ENCODE measurements at places on chromosomes 16 and 17.

- no peak for DNase-seq
Measured at GRCh38 chr16:13944816-13945215, 24.9 kb downstream of the ERCC4 start.

DNA sequence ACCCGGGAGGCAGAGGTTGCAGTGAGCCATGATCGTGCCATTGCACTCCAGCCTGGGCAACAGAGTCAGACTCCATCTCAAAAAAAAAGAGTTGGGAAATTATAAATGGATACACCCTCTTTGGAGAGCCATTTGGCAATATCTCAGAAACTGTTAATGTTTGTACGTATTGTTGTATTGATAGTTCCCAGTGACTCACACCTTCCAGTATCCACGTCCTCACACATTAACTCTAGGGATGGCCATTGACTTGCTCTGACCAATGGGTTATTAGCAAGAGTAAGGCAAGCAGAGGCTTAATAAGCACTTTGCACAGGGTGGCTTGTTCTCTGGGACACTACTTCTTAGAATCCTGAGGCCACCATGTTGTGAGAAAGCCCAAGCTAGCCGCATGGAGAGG, 107.6 kb upstream of the LHX1 start:
- no peak for DNase-seq

DNA sequence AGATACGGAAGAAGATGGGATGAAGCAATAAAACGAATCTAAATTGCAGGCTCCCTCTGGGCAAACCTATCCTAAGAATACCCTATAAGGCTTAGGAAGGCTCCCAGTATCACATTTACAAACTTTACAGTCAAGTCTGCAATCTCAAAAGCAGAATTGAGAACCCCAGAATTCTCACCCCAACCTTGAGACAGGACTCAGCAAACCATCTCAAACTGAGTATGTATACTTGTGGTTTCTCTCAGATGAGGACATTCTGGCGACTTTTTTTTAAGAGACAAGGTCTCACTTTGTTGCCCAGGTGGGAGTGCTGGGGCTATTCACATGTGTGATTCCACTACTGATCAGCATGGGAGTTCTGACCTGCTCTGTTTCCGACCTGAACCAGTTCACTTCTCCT, 19.3 kb upstream of the ITGA2B start:
- DNase-seq, result no peak

DNA sequence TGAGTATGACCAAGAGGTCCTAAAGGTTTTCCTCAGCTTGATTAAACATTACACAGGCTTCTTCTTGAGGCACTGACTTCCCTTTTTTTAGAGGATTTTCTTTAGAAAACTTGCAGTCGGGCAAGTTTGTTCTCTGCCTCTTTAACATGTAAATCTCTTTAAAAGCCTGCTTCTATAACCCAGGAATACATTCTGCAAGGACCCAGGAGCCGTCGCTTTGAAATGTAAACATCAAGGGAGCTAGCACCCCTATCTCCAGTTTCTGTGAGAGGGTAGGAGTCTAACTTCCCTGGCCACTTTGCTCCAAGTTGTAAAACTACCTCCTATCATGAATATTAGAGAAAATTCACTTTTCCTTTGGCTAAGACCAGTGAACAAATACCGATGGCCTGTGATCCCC, 201.5 kb upstream of the CPHXL start:
- no peak for DNase-seq

- no peak for DNase-seq
Measured at GRCh38 chr17:36136036-36136435, 32.4 kb downstream of the CCL4 start.

- DNase-seq, result peak; percentile 2
Measured at GRCh38 chr17:14605267-14605599, 304.4 kb downstream of the HS3ST3B1 start.

DNA sequence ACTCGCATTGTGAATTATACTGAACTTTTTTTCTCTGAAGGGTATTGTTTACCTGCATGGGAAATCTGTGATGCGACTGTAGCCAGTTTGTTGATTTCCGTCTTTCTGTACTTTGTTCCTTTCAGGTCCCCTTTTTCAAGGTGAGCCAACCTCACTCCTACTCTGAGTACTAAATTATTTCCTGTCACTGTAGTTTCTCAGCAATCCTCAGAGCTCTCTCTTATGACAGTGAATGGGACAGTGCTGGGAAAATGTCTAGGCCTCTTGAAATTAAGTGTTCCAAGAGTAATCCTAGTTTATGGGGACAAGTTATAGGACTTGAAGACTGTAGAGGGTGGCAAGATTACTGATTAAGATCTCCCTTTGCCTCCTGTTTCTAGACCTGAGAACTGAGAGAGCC, 167.6 kb downstream of the CNTNAP4 start:
- DNase-seq, result no peak

DNA sequence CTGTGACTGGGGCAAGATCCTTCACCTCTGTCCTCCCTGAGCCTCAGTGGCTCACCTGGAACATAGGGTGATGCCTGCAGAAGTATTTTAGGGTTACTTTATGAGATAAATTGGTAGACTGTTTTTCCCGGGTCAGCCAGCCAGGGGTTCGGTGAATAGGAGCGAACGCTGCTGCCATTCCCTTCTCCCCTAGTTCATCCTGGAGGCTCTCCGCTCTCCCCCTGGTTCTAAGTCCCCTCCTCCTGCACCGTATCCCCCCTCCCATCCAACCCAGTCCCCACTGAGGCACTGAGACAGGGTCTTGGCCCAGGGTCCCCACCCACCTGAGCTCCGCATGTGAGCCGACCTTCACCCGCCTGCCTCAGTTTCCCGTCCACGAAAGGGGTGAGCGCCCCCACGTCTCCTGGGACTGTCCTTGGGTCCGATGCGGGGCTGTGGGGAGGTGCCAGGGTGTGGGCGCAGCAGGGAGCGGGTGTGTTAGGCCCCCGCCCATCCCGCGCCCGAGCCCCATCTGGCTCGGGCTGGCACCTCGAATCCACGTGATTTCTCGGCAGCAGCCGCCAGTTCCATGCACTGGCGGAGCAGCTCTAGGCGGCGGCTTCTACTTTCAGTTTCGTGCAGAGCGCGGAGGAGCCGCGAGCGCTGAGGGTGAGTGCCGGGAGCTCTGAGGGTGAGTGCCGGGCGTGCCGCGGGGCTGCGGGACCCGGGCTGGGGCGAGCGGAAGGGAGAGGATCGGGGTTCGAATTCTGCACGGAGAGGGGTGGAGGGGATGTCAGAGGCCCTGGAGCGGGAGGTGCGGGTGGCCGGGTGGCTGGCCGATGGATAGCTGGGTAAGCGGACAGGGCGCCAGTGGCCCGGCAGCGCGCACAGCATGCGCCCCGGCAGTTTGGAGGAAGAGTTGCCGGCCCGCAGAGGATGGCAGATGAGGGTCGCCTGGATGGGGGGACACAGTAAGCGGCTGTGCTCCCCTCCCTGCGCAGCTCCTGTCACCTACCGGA, at the start of gene NLRC5:
TSS of gene NLRC5 (plus strand) at position 610 of the 998 bp plus-strand sequence. CDS start 31,156 bp downstream, outside the sequence.
- DNase-seq, result peak; percentile 36

DNA sequence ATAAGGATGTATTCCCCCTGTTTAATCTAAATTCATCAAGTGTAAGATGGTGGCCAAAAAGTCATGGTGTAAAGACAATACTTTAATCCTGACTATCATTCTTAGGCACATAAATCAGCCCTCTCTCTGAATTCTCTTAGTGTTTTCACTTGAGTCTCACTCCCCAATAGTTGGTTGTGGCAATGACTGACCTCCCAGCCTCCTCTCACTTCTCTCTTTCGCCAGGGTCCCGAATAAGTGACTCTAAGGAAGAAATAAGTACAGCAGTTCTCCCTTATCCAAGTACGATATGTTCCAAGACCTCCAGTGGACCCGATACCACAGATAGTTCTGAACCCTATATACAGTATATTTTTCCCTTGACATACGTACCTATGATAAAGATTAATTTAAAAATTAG, 335.3 kb downstream of the MAF start:
- no peak for DNase-seq

Measured in esophagus squamous epithelium (tissue), 5 donors.